Heart right ventricle (tissue), 16 donors: ENCODE measurements at places on chromosomes 12 and 14.

DNA sequence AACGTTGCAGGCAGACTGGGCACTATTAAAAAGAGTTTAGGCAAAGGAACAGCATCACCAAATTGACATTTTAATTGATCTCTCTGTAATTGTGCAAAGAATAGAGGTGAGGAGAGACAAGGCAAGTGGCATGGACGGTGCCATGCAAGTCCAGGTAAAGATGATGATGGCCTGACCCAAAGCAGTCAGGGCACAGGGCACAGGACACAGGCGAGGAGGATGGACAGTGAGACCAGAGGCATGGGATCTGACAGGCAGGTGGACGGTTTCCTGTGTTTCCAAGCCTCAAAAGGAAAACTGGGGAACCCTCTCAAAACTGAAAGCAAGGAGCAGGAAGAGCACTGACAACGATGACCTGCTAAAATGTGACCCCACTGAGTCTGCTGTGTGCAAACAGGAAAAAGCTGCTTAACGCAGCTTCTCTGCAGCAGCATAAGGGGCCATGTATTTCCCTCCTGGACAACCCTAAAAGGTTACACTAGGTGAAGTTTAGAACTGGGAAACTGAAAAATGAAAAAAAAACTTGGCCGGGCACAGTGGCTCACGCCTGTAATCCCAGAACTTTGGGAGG is 50.9 kb downstream of the CLIP1 start:
- H3K4me3 ChIP-seq = no peak overlapping the region
- H3K4me1 ChIP-seq = peaks cover 36% of the 10 kb centered on the region
- no peaks in the 10 kb centered on the region for H3K36me3 ChIP-seq
- DNase-seq = no peak
- H3K27me3 ChIP-seq = no peaks in the 10 kb centered on the region

GRCh38 chr12:124698211-124698997 is 131.0 kb upstream of the NCOR2 start:
- H3K27me3 ChIP-seq = no peaks in the 10 kb centered on the region
- no peak overlapping the region for H3K4me3 ChIP-seq

GRCh38 chr14:35242599-35243311 is 49.4 kb upstream of the PSMA6 start:
- H3K36me3 ChIP-seq = no peaks in the 10 kb centered on the region
- no peak overlapping the region for H3K4me3 ChIP-seq
- peaks cover 5% of the 10 kb centered on the region for H3K4me1 ChIP-seq
- DNase-seq = no peak

- H3K4me3 ChIP-seq = no peak overlapping the region
- no peaks in the 10 kb centered on the region for H3K36me3 ChIP-seq
- H3K27ac ChIP-seq = no peak overlapping the region
- DNase-seq = no peak
- no peaks in the 10 kb centered on the region for H3K27me3 ChIP-seq
- no peaks in the 10 kb centered on the region for H3K4me1 ChIP-seq
These were observed 808.1 kb upstream of the FBXO33 start for GRCh38 chr14:40240245-40240859.

- H3K36me3 ChIP-seq = no peaks in the 10 kb centered on the region
- H3K4me1 ChIP-seq = peaks cover 76% of the 10 kb centered on the region
- DNase-seq = peak; percentile 95
- peak overlapping the region; percentile 44 for H3K4me3 ChIP-seq
- no peaks in the 10 kb centered on the region for H3K27me3 ChIP-seq
These were observed 49.7 kb downstream of the PSMA6 start for GRCh38 chr14:35341751-35342488.
